Dermis microvascular lymphatic vessel endothelial cell (primary cell): ENCODE measurements at places on chromosomes 1 and 21. TPM values are rescaled to one million over a fixed set of nuclear protein-coding genes. Genes with fewer than 3 reads are reported as not detected.

The TIE1 gene
- 667 and 1,206 TPM in 2 replicates for total RNA-seq

The HTR1D gene
- total RNA-seq, result 0.13 TPM in 2 replicates

The KCNA2 gene
- not detected in 2 replicates for total RNA-seq

The NR1I3 gene
- total RNA-seq, result not detected in 2 replicates

DNA sequence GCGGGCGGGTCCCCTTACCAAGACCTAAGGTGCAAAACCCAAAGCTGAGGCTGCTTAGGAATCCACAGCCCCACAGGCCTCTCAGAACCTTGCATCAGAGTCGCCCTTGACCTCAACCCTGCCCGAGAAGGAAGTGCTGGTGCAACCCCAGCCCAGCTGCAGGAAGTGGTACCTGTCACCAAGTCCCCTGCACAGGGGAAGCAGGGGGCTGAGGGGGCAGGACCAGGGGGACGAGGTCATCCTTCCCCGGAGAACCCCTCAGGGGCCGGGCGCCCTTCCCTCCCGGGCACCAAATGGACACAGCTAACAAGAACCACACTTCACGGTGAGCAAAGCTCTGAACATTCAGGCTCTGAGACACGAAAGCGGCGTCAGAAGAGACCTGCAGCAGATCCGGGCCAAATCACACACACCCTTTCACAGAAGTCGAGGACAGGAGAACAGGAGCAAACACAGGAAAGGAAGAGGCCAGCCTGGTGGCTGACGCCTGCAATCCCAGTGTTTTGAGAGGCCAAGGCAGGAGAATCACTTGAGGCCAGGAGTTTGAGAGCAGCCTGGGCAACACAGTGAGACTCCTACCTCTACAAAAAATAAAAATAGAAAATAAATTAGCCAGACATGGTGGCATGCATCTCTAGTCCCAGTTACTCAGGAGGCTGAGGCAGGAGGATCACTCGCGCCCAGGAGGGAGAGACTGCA is 6.4 kb downstream of the ITGB2 start:
- no peak for DNase-seq

GRCh38 chr21:43940329-43941050 is 71.6 kb upstream of the TRAPPC10 start:
- no peak for DNase-seq

DNA sequence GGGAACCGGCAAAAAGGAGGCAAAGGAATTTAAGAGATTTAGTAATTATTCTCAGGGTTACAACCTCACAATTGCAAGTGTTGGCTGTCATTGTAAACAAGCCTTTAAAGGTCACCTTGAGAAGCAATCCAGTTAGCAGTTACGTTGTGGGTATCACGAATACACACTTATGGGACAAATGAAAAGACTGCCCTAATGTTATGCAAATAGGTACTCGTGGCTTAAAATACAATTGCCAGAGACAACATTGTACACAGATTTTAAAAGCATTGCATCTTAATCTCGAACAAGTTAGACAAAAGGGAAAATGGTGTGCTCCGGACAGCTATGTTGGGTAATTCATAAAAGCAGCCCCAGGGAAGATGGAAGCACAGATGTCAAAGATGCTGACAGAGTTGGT is 120.5 kb upstream of the ZC3H12A start:
- DNase-seq, result no peak

- DNase-seq, result no peak
Measured at GRCh38 chr1:156648951-156649350, 7.0 kb downstream of the BCAN start.

DNA sequence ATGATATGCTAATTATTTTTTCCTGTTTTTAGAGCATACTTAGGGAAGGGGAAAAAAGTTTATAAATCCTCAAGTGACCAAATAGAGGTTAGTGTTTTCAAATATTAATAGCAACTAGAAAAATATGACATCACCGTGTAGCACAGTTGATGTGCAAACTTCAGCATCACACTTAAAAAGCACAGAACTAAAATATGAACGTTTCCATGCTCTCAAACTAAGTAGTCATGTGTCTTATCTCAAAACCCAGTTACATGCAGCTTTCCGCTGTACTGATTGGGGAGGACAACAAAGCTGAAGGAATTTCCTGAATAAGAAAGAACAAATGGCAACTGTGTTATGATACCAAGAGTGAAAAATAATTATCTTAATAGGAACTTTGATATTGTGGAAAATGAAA is 903.7 kb downstream of the ADGRL2 start:
- peak; percentile 91 for DNase-seq

DNA sequence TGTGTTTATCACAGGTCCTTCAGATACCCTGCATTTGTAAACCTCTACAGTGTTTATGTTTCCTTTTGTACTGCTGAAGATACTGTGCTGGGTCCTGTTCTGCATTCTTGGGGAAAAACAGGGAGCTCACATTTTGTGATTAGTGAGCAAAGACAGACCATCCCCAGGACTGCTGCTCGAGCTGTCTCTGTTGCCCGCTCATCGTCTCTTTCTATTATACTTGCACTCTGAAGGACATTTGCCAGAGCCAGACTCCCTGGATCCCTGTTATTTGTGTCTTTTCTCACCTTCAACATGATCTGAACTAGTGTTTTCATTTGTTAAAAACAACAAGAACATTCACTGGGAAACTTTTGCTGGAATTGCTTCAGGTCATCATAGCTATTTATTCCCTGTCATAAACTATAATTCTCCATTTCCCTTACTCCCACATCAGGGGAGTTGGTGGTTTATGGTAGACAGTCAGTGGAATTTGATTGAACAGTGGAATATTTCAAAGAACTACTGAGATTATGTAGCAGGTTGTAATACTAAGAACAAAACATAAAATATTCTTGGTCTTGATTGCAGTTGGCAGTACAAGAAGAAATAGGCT is 53.0 kb downstream of the PRRX1 start:
- DNase-seq, result no peak

DNA sequence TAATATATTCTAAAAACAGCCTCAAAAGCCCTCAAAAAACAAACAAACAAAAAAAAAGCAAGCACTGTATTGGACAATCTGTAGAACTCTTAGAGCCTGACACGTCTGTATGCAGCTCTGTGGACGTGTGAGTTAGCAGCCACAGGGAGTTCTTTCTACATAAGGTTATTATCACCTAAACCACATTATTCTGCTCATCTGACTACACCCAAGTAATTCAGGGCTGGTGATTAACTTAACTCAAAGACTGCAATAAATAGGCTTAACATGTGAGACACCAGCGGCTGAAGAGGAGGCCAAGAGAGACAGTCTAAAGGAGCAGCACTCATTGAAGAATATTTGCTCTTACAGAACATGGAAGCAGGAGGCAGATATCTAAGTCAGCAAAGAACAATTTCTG is 316.0 kb downstream of the VAV3 start:
- no peak for DNase-seq

GRCh38 chr1:98398649-98399048 is 262.9 kb upstream of the SNX7 start:
- no peak for DNase-seq

DNA sequence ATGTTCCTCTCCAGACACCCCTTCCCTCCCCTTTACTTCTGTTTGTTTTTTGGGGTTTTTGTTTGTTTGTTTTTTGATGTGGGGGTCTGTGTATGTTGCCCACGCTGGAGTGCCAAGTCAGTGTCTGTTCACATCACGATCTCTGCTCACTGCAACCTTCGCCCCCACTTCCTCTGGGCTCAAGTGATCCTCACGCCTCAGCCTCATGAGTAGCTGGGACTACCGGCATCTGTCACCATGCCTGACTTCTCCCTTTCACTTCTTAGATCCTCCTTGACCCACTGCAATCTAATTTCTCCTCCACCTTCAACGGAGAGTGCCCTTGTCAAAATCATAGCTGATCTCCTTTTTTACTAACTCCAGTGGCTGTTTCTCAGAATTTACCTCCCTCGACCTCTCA is 100.7 kb upstream of the KIF26B start:
- no peak for DNase-seq
